ENCODE measurements at places on chromosomes 1 and 21.

- no peak for DNase-seq
Observed at GRCh38 chr1:205444300-205444930, 11.4 kb downstream of the BLACAT1 start.

DNA sequence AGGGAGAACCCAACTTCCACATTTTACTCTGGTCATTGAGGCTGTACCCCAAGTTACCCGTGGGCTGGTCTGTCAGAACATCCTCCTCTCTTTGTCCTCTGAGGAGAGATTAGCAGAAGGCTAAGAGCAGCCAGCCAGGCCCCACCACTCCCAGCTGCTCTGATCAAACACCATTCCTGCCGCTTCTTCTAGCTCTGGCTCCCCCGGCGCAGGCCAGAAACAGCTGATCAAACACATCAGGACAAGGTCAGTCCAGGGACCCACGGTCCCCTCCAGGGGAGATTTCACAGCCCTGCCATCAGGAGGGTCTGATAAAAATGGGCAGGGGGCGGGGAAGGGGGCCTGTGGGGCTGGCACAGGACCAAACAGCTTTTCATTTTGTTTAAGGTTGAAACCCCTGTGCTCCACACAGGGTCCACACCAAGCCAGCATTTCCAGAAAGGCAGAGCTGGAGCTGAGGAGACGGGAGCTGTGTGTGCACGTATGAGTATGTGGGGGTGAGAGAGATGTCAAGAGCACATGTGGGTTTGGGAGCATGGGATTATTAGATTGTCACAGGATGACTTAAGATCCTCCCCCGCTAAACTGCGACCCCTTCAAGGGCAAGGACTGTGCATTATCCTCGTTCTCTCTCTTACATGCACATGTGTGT is 29.9 kb upstream of the EPHA8 start:
- DNase-seq, result no peak

- no peak for DNase-seq
Observed at GRCh38 chr1:68112835-68113243, 62.4 kb upstream of the DIRAS3 start.

DNA sequence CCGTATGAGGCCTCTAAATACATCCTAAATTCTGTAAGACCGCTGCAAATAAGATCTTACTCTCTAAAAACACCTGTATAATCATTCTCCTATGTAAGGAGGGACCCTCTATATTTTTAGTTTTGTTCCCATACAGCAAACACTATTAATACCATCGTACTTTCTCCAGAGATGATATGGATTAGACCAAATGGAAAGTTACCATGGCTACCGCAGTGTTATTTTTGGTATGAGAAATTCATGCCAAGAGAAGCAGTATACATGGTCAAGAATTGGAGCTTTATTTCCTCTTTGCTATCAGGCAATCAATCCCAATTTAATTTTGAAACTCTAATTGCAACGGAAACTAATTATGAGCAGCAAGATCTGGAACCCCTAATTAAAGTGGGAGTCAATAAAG is 70.0 kb downstream of the BCAR3 start:
- no peak for DNase-seq

DNA sequence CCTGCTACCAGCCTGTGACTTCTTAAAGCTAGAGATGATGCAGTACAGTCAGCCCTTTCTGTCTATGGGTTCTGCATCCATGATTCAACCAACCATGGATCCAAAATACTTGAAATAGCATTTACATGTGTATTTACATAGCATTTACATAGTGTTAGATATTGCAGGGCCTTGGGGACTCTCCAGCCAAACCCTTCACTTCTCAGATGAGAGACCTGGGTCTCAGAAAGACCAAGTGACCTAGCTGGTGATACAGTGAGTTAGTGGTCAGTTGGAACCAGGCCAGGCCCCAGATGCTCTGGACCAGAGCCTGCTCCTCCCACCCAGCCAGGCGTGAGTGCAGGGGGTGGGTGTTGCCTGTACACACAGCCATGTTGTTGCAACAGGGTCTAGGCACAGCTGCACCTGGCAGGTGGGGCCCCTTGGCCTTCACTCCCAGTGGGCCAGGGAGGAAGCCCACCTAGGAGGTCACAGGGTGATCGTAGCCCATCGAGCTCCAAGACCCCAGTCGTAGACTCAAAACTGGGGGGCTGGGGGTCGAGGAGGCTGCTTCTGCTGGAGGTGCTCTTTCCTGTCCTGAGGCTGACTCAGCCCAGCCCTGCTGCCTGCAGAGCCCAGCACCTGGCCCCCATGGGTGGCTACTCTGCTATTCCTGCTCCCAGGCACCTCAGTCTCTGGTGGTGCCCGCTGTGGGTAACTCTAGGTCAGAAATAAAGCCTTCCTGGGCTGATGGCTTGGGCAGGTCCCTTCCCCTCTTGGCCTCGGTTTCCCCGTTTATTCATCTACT is 7.7 kb downstream of the TMEM61 start:
- no peak for DNase-seq

DNA sequence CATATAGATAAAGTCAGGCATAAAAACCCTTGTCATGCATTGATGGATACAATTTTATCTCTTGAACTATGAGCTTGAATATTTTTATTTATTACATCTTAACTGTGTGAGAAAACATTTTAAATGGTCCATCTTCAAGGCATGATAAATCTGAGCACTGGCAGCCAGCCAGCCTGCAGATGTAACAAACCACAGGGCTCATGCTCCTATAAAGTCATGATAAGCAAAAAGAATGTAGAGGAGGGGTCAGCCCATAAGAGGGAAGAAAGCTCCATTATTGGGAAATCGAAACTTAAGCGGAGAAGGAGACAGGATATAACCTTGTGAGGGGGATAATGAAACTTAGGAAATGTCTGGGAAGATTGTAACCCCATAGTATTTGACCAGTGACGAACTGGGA is 839.0 kb downstream of the LRRIQ3 start:
- no peak for DNase-seq

GRCh38 chr1:107434361-107434693 is 293.5 kb downstream of the NTNG1 start:
- DNase-seq, result no peak

DNA sequence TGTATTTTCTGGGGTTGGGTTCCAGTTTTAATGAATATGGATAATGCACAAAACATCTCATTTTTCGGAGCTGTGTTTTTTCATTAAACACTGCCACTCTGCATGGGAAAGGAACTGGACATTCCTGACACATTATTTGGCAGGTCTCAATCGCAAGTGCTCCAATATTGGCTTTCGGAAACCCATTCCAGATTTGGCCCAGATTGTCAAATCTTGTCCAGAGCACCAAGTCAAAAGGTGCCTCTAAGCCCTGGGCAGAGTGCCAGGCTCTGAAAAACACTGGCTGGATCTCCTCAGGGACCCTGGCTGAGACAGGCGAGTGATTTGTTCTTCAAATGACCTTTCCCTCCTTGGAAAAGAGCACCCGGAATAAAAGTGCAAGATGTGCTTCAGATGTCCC is 68.4 kb upstream of the MRPS6 start:
- DNase-seq, result no peak

Data from left renal pelvis (tissue), 4 donors.